ENCODE measurements at places on chromosomes 3 and 15.

- no peak for DNase-seq
These were observed 4.8 kb upstream of the RBP2 start for GRCh38 chr3:139481116-139481515.

- no peak for DNase-seq
These were observed 183.7 kb upstream of the NR2E3 start for GRCh38 chr15:71626596-71627088.

DNA sequence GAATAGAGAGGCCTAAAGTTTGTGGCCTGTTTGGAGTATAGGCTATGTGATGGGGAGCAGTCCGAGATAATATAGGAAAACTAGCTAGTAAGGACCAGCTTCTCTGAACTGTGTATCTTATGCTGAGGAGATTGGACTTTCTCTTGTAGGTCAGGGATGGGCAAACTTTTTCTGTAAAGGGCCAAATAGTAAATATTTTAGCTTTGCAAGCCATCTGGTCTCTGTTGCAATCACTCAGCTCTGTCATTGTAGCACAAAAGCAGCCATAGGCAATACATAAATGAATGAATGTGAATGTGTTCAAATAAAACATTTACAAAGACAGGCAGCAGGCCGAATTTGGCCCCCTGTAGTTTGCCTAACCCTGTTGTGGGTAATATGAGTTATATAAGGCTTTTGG lies 24.5 kb downstream of the TMOD3 start:
- no peak for DNase-seq

GRCh38 chr3:188133646-188134045 lies 20.3 kb upstream of the LPP start:
- no peak for DNase-seq

DNA sequence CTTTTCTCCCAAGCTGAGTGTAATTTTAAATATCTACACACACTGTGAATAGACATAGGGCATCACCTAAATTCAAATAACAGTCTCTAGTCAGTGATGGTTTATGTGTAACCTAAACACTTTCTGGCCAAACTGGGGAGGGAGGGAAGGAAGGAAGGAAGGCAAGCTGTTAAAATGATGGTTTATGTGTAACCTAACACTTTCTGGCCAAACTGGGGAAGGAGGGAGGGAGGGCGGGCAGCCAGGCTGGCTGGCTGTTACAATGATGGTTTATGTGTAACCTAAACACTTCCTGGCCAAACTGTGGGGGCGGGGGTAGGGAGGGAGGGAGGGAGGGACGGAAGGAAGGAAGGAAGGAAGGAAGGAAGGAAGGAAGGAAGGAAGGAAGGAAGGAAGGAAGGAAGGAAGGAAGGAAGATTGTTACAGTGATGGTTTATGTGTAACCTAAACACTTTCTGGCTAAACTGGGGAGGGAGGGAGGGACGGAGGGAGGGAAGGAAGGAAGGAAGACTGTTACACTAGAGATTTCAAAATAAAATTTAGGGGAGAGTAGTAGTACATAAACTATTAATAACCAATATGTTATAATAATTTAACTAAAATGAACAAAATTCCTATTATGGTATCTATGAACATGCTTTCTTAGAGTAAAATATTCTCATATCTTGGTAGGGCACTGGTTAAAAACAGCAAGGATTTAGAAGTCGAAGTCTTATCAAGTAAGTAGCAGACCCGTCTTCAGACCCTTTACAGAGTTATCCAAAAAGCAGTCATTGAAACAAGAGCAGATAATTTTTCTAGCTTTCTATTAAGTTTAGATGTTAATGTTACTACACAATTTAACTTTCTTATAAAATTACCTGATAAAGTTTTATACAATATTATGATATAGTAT lies 148.1 kb downstream of the LMLN start:
- no peak for DNase-seq

DNA sequence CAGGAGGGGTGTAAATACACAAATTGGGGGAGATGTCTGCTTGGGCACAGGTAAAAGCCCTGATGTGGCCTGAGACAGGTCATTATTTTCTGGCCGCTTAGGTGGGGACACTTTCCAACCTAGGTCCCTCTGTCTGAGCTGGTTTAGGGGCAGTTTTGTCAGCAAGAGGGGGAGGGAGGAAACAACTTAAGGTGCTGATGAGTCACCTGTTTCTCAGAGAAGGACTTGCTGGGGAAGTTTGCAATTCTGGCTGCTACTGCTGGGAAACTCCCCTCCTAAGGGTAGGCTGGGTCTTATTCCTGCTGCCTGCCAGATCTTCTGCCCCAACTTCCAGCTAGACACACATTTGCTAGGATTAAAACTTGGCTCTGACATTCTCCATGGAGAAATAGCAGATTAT lies 4.8 kb upstream of the RHOV start:
- no peak for DNase-seq

DNA sequence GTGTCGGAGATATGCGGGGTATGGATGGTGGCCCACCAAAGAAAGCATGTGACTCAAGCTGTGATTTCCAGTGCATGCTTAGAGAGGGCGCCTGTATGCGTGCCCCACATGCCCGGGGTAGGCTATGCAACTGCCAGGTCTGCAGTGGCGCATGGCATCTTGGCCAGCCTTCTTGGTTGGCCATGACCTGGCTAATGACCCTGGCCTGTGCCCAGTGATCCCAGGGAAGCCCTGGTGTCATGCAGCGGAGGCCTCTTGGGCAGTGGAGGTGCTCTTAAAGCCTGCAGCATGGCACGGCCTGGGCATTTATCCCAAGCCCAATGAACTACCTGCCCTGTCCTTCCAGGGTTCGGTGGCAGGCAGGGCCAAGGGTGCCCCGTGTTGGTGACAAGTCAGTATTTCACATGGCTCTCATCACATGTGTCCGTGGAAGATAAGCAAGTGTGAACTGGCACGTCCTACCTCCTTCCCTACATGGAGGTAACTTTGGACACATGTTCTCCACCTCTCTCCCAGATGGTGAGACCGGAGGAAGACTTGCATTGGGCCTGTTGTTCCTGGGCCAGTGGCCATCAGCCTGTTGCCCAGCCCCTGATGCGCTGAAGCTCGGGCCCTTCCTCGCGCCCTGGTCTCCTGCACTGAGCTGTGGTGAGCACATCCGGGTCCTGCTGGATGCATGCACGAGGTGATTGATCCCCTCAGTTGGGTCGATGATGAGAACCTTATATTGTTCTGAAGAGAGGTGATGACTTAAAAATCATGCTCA lies 192.0 kb downstream of the UBE3A start:
- DNase-seq = no peak

DNA sequence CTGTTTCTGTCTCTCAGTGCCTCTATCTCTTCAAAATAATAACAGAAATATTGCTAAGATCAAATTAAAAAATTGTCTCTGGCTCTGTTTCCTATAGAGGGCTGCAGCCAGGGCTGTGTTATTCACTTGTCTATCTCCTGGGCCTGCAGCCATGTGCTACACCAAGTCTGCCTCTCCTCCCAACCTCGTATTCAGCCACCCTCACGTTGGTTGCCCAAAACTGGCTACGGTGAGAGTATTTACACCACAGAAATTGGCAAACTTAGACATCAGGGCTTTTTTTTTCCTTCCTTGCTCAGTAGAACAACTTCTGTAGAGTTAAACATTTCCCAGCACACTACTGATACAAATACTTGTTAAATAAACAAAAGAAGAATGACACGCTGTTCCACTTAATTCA lies 320.9 kb upstream of the ICE2 start:
- DNase-seq = no peak

DNA sequence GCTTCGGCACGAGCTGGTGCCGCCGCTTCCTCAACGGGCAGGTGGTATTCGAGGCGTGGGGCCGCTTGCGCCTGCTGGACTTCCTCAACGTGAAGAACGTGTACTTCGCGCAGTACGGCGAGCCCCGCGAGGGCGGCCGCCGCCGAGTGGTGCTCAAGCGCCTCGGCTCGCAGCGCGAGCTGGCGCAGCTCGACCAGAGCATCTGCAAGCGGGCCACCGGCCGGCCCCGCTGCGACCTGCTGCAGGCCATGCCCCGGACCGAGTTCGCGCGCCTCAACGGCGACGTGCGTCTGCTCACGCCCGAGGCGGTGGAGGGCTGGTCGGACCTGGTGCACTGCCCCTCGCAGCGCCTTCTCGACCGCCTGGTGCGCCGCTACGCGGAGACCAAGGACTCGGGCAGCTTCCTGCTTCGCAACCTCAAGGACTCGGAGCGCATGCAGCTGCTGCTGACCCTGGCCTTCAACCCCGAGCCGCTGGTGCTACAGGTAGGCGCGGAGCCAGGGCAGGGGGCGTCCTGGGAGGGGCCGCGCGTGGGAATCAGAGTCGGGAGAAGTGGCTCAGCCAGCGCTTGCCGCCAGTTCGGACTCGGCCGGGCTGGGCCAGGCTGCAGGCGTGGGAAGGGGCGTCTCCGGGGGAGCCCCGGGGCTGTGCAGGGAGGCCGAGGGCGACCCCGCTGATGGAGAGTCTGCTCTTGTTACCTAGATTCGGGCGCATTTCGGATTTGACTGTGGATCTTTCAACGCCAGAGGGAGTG lies 1.1 kb downstream of the DIPK2A start:
- peak; percentile 82 for DNase-seq

DNA sequence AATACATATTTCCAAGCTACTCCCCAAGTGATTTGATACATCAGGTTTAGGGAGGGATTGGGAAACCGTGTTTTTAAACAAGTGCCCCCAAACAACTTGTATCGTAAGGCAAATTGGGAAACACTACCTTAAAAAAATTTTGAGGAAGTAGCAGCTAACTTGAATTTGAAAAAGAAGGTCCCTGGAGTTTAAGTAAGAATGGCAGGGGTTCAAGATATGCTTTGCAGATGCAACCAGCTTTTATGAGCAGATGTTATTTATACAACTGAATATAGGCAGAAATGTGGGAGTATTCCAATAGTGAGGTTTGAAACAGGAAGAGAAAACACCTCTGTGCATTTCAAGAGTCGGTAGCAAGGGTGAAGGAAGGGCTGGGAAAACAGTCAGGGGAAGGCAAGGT lies 139.6 kb downstream of the IL20RB start:
- no peak for DNase-seq

GRCh38 chr3:76859596-76859995 lies 180.3 kb upstream of the ROBO2 start:
- DNase-seq = no peak

DNA sequence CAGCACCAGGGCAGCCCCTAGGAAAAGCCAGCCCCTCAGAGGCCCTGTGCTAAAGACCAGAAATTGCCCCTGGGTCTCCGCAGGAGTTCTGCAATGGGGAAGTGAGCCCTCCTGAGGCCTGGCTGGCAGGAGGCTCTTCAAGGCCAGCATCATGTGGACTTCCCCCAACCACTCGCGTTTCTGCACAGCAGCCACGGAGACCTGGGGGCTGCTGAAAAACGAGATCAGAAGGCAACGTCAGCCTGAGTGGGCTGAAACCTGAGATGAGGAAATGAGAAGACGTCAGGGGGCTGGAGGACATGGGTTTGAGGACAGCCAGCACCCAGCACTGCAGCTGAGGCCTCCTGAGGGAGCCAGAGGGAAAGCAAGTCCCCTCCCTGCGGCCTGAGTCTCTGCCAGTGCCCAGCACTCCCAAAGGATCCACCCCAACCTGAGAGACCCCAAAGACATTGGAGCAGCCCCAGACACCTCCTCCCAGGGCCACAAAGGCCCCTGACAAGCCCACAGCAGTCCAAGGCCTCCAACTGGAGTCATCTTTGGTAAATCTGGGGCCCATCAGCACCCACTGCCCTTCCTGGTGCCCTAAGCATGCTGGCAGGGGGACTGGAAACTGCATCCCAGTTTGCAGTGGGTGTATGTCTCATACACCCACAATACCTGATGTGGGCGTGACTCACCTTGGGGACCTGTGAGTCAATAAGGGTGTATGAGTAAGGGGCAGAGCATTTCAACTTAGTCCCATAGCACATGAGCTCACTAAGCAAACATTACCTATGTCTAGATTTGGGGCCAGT lies 29.2 kb upstream of the CYP11A1 start:
- no peak for DNase-seq

- DNase-seq = no peak
These were observed 120.7 kb downstream of the GMNC start for GRCh38 chr3:190741788-190742187.

DNA sequence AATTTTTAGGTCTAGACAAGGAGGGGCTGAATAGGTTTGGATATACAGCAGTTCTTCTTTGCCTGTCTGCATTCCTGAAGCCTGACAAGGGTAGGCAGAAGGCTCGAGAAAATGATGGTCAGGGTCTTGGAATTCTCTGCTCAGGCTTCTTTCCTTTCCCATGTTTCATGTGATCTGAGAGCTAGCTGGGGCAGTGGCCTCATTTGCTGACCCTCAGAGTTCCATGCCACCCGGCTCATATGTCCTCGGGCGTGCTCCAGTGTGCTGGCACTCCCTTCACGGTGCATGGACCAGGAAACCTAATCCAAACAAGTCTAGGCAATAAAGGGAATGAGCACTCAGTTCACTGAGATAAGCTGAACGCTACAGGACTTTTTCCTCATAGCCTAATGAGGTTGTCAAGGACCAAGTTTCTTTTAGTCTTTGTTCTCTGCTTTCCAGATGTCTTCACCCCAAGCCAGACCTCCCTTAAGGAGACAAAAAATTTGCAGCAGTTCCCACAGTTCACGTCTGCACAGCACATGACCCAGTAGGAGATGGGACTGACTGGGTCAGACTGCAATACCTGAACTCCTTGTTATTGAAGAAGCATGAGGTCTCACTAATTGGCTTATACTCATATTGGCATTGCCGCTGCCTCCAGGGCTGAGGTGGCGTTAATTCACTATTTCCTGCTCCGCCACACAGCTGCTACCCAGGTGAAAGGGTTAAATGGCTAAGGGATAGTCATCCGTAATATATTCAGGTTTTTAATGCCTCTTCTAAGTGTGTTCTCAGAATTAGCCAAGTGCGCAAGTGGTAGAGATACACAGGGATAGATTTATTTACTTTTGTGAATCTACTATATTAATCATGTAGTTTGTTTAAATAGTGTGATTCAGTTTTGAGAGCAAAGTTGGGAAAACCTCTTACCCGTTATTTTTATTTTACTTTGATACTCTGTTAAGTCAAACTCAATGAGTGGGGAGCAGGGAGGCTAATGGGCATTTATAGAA lies 15.3 kb upstream of the RTP4 start:
- no peak for DNase-seq

DNA sequence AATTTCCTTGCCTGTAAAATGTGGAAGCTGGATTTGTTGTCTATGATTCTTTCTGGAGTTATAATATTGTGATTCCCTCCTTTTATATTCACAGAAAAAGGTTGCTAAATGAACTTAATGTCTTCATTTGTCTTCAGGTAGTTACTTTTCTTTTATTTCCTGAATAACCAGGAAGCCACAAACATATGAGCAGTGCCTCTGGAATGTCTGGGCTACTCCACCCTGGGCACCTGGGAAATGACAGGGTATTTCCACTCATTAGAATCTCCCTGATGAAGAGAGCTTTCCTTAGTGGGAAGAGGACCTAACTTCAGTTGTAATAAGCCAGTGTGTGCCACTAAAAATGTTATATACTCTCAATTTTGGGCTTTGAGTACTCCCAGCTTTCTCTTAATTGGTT lies 3.8 kb upstream of the SLMAP start:
- DNase-seq = no peak

GRCh38 chr15:83306561-83306960 lies 22.1 kb upstream of the BNC1 start:
- DNase-seq = no peak

- peak; percentile 7 for DNase-seq
These were observed 35.8 kb downstream of the COL8A1 start for GRCh38 chr3:99674086-99674789.
